ENCODE measurements at places on chromosomes 4 and X.
A peak's percentile ranks its signal among the peaks of the same experiment; 100 is the strongest.

GRCh38 chr4:2248044-2248780, 6.3 kb upstream of the HAUS3 start:
- no peak for DNase-seq

- no peak for DNase-seq
Measured at GRCh38 chr4:141759796-141760425, 123.5 kb downstream of the IL15 start.

DNA sequence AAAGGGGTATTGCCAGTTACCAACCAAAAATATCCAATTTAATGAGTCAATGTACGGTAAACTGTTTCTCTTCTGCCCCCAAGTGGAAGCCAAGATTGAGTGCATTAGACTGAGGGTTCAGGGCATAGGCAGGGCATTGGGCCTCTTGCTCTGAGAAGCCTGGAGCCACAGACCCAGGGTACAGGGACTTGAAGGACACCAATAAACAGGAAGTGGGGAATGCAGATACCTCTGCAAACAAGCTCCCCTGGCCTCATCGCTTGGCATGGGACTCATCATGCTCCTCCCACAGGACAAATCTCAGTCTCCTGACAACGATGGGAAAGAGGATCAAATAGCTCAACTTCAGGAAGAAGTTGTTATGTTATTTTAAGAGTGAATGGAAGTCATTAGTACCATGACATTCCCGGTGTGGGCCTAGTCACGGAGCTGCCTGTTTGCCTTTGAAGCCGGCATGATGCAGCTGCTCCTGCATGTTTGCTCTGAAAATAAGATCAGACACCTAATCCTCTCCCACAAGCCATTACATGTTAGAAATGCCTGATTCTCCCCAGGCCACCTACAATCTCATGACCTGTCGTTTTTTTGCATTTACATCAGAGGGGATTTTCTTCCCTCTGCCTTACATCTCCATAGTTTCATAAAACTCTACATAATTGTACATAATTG, 224.2 kb downstream of the RCHY1 start:
- DNase-seq: peak; percentile 84

DNA sequence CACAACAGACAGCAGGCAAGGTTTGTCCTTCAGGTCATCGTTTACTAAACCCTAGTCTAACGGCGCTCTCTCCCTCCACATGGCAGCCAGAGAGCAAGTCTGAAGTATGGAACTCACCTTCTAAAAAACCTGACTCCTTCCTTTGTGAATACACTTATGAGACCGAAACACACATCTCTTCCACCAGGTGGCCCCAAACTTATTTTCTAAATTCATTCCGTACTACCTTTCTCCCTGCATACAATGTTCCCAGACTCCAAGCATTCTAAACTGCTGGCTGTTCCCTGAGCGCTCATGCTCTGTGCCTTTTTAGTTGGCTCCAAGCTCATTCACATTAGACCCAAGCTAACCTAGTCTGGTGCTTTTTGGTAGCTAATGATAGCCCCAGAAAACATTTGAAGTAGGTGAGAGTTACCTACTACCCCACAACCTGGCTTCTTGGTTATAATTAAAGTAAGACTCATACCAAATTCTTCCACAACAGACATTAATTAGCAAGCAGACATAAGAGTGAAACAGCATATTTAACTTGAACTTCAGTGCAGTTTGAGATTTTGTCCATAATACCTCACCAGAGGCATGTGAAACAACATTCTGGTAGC, 67.6 kb upstream of the DCLK2 start:
- peak; percentile 74 for DNase-seq

- no peak for DNase-seq
Measured at GRCh38 chr4:56979421-56980072, 851 bp downstream of the POLR2B start.

GRCh38 chr4:17912011-17912410, 101.2 kb downstream of the NCAPG start:
- DNase-seq: no peak

DNA sequence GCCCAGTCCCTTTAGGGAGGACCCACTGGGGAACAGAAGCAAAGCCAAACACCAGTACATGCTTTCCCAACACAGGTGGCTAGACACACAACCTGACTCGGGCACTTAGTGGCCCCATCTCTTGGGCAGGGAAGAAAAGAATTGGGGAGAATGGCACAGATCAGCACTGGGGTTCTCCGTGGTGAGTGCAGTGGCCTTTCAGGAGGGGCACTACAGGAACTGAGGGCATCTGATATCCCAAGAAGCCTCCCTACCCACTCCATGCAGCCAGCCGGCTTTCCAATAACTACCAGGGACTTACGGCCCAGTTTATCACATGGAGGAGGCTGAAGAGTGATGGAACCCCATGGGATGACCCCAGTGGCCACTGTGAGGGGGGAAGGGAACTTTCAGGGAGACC, 23.0 kb downstream of the RGN start:
- DNase-seq: no peak

DNA sequence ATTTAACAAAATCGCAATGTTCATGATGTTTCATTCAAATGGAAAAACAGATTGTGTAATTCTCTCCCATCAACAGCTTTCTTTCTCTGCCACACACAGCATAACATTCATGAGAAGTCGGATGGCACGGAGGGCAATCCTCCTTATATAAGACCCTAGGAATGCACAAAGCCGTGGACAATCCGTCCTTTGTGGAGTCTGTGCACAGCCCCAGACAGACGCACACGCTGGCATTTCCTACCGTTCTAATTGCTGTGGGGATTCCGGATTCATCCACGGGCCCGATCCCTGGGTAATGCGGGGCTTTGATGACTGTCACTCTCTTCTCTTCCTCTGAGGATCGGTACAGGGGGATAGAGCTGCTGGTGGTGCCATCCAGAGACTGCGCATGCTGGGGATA, 121.9 kb upstream of the PDLIM3 start:
- no peak for DNase-seq

- DNase-seq: peak; percentile 6
Measured at GRCh38 chr4:67871867-67872266, 11.9 kb downstream of the TMPRSS11D start.

GRCh38 chrX:41317477-41318208, 16.3 kb upstream of the DDX3X start:
- no peak for DNase-seq

DNA sequence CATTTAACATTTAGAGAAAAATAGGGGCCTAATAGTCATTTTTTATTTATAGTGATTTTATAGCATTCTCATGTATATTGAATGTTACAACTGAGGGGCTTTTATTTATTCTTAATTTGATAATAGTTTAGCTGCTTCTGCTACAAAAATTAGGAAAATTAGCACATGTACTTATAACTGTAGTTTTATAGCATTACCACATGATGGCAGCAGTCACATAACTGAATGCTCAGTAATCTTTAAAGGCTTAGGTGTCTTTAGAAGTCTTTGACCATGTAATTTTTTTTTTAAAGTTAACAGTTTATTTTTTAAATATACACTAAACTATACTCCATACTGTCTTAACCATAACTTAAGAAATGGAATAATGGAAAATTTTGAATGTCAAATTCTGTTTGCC, 136.6 kb downstream of the STAG2 start:
- DNase-seq: no peak

DNA sequence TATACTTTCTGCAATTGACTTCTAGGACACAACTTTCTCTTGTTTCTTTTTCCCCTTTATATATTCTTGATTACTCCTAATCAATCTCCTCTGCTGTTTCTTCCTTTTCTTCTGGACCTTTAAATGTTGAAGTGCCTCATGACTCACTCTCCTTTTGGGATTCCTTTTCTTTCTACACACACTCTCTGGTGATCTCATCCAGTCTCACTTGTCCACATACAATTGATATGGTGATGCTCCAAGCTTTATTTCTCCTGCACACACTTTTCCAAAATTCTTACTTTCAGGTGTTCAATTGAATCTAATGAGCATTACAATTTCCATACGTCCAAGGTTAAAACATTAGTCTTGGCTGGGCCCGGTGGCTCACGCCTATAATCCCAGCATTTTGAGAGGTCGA, 794.8 kb upstream of the EPHA5 start:
- DNase-seq: no peak

All from COR-L47 (cell line).